Mesangial cell (primary cell): ENCODE measurements at places on chromosomes 4 and X. TPM values are rescaled to one million over a fixed set of nuclear protein-coding genes. Genes with fewer than 3 reads are reported as not detected.

TMEM164 gene
- total RNA-seq, result 16.7 and 17.3 TPM in 2 replicates

HERC5 gene
- 0.33 and 0.76 TPM in 2 replicates for total RNA-seq

TMSB15B gene
- total RNA-seq, result 4.2 and 13.7 TPM in 2 replicates

CYLC1 gene
- not detected in 2 replicates for total RNA-seq

COL4A6 gene
- 3.4 and 4.9 TPM in 2 replicates for total RNA-seq

RNF150 gene
- 1.1 and 11.8 TPM in 2 replicates for total RNA-seq

USP51 gene
- total RNA-seq, result 0.65 and 3.3 TPM in 2 replicates
